ENCODE measurements at places on chromosomes 11 and 22. TPM values are rescaled to one million over a fixed set of nuclear protein-coding genes. Genes with fewer than 3 reads are reported as not detected.

DNA sequence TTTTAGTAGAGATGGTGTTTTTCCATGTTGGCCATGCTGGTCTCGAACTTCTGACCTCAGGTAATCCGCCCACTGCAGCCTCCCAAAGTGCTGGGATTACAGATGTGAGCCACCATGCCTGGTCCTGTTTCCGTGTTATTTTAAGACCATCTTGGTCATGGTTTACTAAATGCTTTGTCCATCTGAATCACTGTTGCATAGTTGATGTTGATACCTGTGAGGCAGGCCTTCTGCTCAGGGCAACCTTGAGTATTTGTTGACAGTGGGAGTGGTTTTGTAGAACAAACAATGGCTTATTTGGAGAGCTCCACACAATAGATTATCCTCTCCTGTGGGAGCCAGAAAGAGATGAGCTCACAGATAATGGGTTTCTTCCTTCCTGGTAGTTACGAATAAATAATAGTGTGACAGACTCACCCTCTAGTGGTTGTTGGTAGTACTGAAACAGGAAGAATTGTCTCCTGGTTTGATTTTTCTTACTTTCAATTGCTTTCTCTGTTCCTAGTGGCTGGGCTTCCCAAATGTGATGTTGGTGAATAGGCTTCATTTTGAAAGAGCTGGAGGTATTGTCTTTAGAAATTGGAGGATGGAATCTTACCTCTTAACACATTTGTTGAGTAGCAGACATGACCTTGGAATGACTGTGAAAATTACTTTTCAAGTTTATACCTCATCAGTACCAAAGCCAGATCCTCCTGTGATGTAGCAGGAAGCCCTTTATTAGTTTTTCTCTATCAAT, 39.0 kb downstream of the CTNND1 start:
- peak; percentile 48 for DNase-seq

GRCh38 chr22:24233235-24233634, 11.6 kb downstream of the GGT5 start:
- no peak for DNase-seq

DNA sequence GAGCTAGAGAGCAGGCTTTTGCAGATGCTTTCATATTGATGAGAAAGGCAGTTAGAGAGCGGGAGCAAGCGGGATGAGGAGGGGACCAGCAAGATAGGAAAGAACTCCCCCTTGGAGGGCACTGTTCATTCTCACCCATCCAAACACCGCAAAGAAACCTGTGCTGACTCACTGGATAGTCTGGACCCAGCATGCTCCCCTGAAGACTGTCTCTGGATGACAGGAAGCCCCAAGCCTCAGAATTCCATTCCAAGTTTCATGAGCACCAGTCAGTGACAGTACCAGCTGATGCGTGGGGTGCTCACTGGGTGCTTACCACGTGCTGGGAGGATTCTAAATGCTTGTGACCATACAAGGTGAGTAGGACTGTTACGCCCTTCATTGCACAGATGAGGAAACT, 34.2 kb downstream of the MICAL3 start:
- DNase-seq, result no peak

DNA sequence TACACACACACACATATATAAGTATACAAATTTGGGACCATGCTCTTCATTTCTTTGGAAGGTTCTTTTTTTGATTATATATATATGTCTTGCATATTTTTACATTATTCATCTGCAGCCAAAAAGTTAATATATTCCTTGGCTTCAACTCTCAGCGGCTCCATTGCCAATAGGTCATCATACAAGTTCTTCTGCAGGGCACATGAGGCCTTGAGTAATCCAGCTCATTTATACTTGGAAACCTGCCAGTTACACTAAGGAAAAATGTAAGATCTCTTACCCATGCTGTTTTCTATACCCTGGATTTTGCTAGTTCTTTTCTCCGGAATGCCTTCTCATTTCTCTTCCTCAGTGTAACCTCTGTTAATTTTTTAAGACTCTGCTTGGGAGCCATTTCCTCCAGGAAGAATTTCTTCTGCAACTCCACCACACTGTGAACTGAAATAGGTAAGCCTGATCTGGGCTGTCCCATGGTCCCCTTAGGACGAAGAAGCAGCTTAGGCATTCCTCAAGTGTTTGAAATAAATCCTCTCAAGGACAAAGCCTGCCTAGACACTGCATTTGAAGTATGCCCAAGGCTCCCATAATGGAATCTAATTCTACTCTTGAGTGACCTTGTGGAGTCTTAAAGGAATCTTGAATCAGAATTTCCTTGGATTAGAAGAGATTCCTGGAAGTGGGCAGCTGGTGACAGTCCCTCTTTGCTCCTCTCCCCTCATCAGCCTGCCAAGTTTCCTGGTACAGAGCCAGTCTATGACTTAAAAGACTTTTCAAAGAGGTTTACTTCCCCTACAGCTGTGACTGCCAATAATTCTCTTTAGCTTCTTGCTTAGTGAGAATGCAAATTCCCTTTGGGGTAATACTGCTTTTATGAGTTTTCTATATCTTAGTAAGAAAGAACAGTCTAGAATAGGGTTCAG, 182.8 kb downstream of the C11orf87 start:
- no peak for DNase-seq

DNA sequence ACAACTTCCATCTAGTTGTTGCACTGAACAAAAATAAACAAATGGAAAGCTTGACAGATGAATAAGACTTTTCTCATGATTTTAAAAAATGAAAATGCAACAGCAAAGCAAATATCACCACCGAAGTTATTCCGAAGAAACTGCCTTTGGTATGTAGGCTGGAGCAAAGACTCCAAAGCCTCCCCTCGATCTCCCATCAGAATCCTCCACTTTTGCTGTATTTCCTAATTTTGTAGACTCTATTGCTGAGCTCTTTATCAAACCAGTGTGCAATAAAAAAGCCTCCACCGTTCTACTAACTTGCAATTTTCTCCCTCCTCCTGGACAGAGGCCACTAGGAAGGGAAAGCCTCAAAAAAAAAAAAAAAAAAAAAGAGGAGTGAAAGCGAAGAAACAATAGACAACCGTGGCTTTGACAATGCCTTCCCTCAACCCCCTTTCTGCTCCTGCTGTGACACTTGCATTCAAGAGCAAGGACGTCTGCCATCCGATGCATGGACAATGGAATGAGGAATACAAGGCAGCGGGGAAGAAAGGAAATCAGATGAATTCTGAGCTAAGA, 190.9 kb upstream of the BLID start:
- DNase-seq, result no peak

DNA sequence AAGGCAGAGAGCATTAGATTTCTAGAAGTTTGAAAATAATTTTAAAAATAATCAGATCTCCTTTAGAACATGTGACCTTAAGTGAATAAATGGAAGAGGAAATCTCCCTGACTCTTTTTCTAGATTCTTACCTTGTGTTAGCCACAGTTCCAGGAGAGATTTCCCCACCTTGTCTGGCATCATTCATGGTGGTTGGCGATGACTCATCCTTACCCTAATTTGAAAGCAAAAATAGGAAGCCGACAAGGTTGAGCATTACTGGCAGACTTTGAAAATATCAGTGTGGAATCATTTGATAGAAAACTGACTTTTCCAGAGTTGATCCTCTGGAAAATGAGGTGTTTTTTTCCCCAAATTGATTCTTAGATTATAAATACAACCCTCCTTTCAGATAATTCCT, 48.1 kb downstream of the CNTN5 start:
- DNase-seq, result no peak

DNA sequence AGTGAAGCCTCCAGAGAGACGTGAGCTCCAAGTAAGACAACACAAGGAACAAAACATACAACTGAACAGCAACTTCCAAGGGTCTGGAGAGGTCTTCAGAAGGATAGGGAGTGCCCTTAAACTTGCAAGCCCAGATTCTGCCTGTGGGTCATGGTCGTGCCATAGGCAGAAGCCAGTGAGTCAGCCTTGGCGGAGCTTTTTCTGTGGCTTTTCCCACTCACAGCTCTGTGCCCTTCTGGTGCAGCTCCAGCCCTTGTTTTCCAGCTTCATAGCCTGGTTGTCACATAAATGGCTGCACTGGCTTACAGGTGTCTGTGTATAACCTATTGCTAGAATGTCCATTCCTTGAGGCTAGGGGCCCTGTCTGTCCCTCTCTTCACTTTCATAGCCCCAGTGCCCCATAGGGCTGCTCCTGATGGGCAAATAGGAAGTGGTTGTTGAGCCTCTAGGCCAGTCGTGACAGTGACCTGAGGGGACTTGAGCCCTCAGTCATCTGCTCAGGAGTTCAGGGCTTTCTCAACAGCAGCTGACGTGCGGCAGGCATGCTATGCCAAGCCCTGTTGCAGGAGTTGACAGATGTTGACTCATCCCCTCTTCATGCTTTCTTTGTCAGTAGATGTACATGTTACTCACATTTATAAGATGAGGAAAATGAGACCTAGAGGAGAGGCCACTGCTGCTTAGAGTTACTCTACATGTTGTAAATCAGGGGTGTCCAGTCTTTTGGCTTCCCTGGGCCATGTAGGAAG, 7.4 kb downstream of the MED15 start:
- DNase-seq, result no peak

- DNase-seq, result no peak
Observed at GRCh38 chr11:57157624-57158023, 24.1 kb upstream of the LRRC55 start.

- no peak for DNase-seq
Observed at GRCh38 chr11:103714246-103714645, 322.2 kb upstream of the DDI1 start.

DNA sequence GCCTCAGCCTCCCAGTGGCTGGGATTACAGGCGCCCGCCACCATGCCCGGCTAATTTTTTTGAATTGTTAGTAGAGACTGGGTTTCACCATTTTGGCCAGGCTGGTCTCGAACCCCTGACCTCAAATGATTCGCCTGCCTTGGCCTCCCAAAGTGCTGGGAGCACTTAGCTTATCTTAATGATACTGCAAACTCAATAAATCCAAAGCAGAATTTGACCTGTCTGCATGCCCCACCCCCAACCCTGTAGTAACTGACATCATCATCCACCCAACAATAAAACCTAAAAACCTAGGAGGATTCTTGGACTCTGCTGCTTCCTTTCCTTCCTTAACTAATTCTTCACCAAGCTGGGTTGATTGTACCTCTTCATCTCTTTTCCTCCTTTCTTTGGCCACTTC, 6.3 kb upstream of the ADSL start:
- peak; percentile 72 for DNase-seq

- no peak for DNase-seq
Observed at GRCh38 chr11:31981457-31981856, 109.4 kb upstream of the RCN1 start.

GRCh38 chr11:112522536-112522935, 261.9 kb upstream of the PLET1 start:
- no peak for DNase-seq

- no peak for DNase-seq
Observed at GRCh38 chr22:21055880-21056319, 10.2 kb downstream of the LRRC74B start.

DNA sequence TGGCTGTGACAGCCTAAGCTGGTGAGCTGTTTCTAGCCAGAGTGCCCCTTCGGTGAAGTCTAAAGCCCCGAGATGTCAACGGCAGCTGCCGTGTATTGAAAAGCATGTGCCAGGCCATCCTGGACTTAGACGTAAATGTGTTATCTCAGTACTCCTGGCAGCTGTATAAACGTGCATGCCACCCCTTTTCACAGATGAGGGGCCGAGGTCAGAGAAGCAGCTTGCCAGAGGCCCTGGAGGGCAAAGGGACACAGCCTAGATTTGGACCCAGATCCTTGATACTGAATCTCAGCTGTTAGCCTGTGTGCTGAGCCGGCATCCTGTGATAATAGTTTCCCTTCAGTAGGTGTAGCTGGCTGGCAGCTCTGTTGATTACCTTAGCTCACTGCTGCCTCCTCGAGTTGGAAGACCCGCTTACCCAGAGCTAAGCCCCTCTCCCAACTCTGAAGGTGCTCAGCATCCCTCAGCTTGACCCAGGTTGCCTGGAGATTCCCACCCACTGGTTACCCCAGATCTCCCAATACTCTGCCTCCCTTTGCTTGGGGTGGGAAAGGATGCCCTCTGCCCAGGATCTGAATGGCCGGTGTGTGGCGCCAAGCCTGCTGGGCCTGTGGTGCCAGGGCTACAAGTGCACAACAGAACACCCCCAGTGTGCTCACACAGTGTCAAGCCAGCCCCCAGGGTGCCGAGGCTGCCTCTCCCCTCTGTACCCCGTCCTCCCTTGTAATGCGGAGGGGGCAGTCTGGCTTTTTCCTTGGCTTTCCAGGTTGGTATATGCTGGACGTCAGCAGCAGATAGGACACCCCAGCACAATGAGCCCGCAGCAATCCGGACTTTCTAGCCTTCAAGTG, 59.8 kb upstream of the WNT7B start:
- peak; percentile 36 for DNase-seq

- no peak for DNase-seq
Observed at GRCh38 chr11:44809283-44809682, 82.5 kb downstream of the TSPAN18 start.

DNA sequence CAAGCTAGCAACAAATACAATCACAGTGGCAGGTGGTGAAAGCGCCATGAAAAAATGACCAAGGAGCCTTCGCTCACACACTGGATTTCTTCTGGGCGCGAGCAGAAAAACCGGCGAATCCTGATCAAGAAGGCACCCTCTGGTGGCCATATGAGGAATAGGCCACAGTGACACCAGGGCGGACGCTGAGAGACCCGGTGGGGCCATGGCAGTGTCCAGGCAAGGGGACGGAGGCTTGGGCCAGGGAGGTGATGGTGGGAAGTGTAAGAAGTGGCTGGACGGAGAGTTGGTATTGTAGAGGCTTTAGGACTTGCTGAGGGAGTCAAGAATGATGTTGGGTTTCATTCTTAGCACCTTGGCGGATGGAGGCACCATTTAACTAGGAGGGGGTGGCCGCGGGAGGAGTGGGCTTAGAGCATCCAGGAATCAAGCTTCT, 16.9 kb upstream of the RAC2 start:
- peak; percentile 62 for DNase-seq

DNA sequence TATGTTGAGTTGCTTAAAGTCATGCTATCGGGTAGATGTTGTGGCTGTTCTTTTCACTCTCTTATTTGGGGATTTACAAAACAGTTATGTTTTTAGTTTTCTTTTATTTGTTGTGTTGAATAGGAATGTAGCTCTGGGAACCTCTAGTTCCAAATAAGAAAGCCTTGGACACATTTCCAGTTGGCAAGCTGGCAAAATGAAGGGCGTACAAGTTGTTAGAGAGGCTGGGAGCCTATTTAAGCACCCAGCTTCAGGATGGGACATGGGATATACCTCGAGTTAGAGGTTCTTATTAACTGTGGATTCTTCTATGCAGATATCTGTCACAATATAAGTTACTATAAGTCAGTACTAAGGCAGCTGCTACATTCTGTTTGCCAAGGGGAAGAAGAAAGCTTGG, 22.8 kb downstream of the PPARA start:
- no peak for DNase-seq

Gene TPBGL
- 0.11 TPM for total RNA-seq

Gene OR51L1
- total RNA-seq, result not detected

Gene DDX25
- total RNA-seq, result not detected

Gene UPK3A
- total RNA-seq, result 3.6 TPM

Gene DNAJB13
- total RNA-seq, result not detected

Gene ZNF280B
- total RNA-seq, result 0.96 TPM

Gene PDE3B
- total RNA-seq, result 23.6 TPM

Gene SYT9
- total RNA-seq, result 0.05 TPM

Gene ARHGAP20
- 0.74 TPM for total RNA-seq

Gene POLD3
- 33.9 TPM for total RNA-seq
